ENCODE measurements at places on chromosomes 1 and 21. TPM values are rescaled to one million over a fixed set of nuclear protein-coding genes. Genes with fewer than 3 reads are reported as not detected.

Gene FCAMR
- polyA plus RNA-seq = not detected

Gene OLIG2
- not detected for polyA plus RNA-seq

Gene SEMA4A
- 0.65 TPM for polyA plus RNA-seq

Gene MASP2
- polyA plus RNA-seq = 0.39 TPM

Gene NMNAT2
- not detected for polyA plus RNA-seq

Gene L1TD1
- 0.37 TPM for polyA plus RNA-seq

GRCh38 chr1:226428791-226429461, 21.0 kb upstream of the PARP1 start:
- H3K36me3 ChIP-seq = no peaks in the 10 kb centered on the region
- no peak overlapping the region for H3K27ac ChIP-seq
- peaks cover 4% of the 10 kb centered on the region for H3K4me1 ChIP-seq
- DNase-seq = no peak
- no peak overlapping the region for H3K4me3 ChIP-seq
- no peaks in the 10 kb centered on the region for H3K27me3 ChIP-seq

DNA sequence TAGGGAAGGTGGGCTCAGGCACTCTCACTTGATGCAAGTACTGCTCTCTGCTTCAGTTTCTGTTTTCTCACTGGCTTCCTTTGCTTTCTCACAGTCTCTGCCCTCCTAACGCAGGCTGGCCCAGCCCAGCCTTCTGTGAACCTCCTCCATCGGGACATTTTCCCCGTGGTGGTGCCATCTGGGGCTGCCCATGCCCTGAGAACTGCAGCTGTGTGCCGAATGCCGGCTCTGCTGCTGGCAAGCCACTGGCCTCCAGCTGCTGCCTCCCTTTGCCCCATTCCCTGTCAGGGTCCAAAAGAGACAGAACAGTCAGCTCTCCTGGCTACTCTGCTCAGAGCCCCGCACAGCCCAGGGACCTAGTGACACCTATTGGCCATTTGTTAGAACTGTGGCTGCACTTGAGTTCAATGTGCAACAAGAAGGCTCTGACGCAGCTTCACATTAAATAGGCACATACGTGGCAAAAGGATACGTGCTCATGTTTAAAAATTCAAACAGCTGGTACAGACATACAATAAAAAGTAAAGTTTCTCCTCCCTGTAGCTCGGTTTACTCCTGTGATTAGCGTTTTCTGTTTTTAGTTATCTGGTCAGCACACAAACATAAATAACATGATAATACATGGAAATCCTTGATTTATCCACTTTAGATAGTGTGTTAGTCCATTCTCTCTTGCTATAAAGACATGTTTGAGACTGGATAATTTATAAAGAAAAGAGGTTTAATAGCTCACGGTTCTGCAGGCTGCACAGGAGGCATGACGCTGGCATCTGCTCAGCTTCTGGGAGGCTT, 46.6 kb downstream of the FCRL5 start:
- no peaks in the 10 kb centered on the region for H3K36me3 ChIP-seq
- no peak overlapping the region for H3K27ac ChIP-seq
- H3K4me1 ChIP-seq = no peaks in the 10 kb centered on the region
- no peaks in the 10 kb centered on the region for H3K27me3 ChIP-seq
- H3K4me3 ChIP-seq = no peak overlapping the region
- peak; percentile 75 for DNase-seq

- no peaks in the 10 kb centered on the region for H3K36me3 ChIP-seq
- DNase-seq = no peak
- no peak overlapping the region for H3K27ac ChIP-seq
- no peaks in the 10 kb centered on the region for H3K4me1 ChIP-seq
- no peak overlapping the region for H3K4me3 ChIP-seq
Observed at GRCh38 chr1:181630398-181630797, 147.1 kb downstream of the CACNA1E start.

GRCh38 chr1:58539553-58539952, 7.0 kb downstream of the OMA1 start:
- no peaks in the 10 kb centered on the region for H3K27me3 ChIP-seq
- no peaks in the 10 kb centered on the region for H3K36me3 ChIP-seq
- no peak overlapping the region for H3K4me3 ChIP-seq
- no peaks in the 10 kb centered on the region for H3K4me1 ChIP-seq
- no peak overlapping the region for H3K27ac ChIP-seq

DNA sequence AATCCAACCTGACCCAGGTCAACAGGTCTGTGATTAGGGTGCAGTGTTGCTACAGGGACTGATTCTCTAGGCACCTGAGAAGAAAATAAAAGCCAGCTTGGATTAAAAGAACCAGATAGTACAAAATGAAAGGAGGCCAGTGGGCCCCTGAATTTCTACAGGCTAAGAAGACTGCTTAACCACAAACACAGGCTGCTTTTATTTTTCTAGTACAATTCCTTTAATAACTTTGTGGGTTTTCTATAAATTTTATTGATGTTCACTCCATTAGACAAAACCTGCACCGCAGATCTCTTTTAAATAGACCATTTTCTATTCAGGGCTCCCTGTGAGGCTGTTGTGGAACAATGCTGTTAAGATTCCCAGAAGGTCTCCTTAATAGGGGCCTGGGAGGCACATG, 9.7 kb upstream of the PRMT2 start:
- H3K27me3 ChIP-seq = no peaks in the 10 kb centered on the region
- no peaks in the 10 kb centered on the region for H3K36me3 ChIP-seq
- no peak overlapping the region for H3K27ac ChIP-seq

GRCh38 chr1:156963621-156964020, 43.2 kb downstream of the LRRC71 start:
- H3K27ac ChIP-seq = no peak overlapping the region
- H3K4me3 ChIP-seq = no peak overlapping the region
- no peak for DNase-seq
- H3K4me1 ChIP-seq = peaks cover 22% of the 10 kb centered on the region
- no peaks in the 10 kb centered on the region for H3K27me3 ChIP-seq
- H3K36me3 ChIP-seq = peaks cover 35% of the 10 kb centered on the region

- H3K27ac ChIP-seq = no peak overlapping the region
- H3K36me3 ChIP-seq = no peaks in the 10 kb centered on the region
- no peak overlapping the region for H3K4me3 ChIP-seq
- H3K27me3 ChIP-seq = peaks cover 49% of the 10 kb centered on the region
- DNase-seq = no peak
Observed at GRCh38 chr1:47991673-47992072, 5.5 kb downstream of the TRABD2B start.

- DNase-seq = no peak
- no peak overlapping the region for H3K4me3 ChIP-seq
- H3K27me3 ChIP-seq = peaks cover 49% of the 10 kb centered on the region
- no peaks in the 10 kb centered on the region for H3K36me3 ChIP-seq
Observed at GRCh38 chr1:54995835-54996234, 2.9 kb upstream of the BSND start.

DNA sequence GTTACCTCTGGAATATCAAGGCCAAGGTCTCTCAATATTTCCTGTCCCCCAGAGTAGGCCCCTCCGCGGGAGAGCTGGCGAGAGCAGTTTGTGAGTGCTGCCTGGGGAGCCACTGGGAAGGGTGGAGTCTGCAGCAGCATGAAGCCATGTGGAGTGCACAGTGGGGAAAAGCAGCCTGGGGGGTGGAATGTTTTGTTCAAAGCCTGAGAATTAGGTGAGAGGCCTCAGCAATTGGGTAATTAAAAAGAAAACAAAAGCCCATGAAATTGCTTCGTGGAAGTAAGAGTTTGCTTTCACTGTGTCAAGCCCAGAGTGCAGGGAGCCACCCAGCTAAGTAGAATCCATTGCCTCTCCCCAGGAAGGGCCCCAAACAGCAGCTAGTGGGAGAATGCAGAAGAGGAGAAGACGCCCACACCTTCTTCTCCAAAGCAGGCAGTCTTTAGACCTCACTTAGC, 30.2 kb upstream of the DISC1 start:
- no peaks in the 10 kb centered on the region for H3K27me3 ChIP-seq
- no peak overlapping the region for H3K4me3 ChIP-seq
- DNase-seq = no peak
- no peak overlapping the region for H3K27ac ChIP-seq
- no peaks in the 10 kb centered on the region for H3K36me3 ChIP-seq

GRCh38 chr1:60808676-60809075, 273.7 kb upstream of the NFIA start:
- no peaks in the 10 kb centered on the region for H3K4me1 ChIP-seq
- no peaks in the 10 kb centered on the region for H3K27me3 ChIP-seq
- no peak overlapping the region for H3K27ac ChIP-seq
- no peak for DNase-seq
- no peak overlapping the region for H3K4me3 ChIP-seq

DNA sequence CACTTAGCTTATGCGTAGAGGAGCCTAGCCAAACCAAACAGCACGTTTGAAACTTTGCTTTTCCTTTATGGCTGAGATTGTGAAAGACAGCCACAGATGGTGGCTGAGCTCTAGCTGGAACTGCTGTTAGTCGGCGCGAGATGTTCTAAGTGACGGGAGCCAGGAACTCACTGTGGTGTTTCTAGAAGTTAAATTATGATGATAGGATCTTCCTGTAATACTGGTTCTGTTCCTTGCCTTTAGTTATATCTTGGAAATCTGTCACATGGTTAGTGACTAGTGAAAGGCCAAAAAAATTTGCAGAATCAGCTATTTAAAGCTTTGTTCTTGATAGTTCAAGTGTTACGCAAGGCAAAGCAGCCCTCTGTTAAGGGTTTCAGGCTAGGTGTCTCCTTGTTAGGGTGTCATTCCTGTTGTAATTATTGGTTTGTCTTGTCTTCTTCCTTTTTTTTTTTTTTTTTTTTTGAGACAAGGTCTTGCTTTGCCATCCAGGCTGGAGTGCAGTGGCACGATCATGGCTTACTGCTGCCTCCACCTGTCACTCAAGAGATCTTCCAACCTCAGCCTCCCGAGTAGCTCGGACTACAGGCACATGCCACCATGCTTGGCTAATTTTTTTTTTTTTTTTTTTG, 22.6 kb downstream of the AK4 start:
- peaks cover 14% of the 10 kb centered on the region for H3K4me1 ChIP-seq
- no peak overlapping the region for H3K4me3 ChIP-seq
- H3K36me3 ChIP-seq = no peaks in the 10 kb centered on the region
- H3K27ac ChIP-seq = peak overlapping the region; percentile 6

GRCh38 chr1:87451229-87451920, 122.7 kb downstream of the LMO4 start:
- no peaks in the 10 kb centered on the region for H3K36me3 ChIP-seq
- H3K4me3 ChIP-seq = no peak overlapping the region
- DNase-seq = no peak

- no peak overlapping the region for H3K27ac ChIP-seq
- no peaks in the 10 kb centered on the region for H3K36me3 ChIP-seq
- H3K4me3 ChIP-seq = no peak overlapping the region
- no peaks in the 10 kb centered on the region for H3K27me3 ChIP-seq
Observed at GRCh38 chr1:168726281-168726680, 2.7 kb downstream of the DPT start.

DNA sequence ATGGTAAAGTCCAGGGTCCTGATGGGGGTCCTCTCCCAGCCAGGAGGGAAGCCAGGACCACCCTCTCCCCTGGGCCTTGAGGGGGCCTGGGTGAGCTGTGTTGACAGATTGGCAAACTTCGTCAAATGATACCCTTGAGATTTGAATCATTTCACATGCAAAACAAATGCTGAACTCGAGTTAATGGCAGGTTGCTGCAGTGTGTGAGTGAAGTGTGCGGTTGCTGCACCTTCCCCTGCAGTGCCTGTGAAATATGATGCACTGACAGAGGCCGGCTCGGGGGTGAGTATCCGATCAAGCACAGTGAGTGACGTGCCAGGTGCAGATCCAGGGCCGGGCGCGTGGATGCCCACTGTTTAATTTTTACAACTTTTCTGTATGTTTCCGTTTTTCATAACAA, 5.7 kb upstream of the KRTAP12-1 start:
- no peaks in the 10 kb centered on the region for H3K27me3 ChIP-seq
- DNase-seq = no peak
- no peaks in the 10 kb centered on the region for H3K4me1 ChIP-seq
- no peak overlapping the region for H3K27ac ChIP-seq

Data from cardiac muscle cell (in vitro differentiated cells and primary cell).